Ascending aorta (tissue), 2 donors: ENCODE measurements at places on chromosomes 2 and 18. TPM values are rescaled to one million over a fixed set of nuclear protein-coding genes. Genes with fewer than 3 reads are reported as not detected.

Gene GAL3ST2
- not detected for total RNA-seq

Gene NEU2
- total RNA-seq = not detected

Gene DAPL1
- not detected for total RNA-seq

Gene KATNAL2
- total RNA-seq = not detected

Gene MYO5B
- 0.21 TPM for total RNA-seq

Gene RAPH1
- total RNA-seq = 49.8 TPM

Gene SMCHD1
- total RNA-seq = 29.2 TPM

Gene YIPF4
- 9.2 TPM for total RNA-seq

Gene CHMP3
- total RNA-seq = 69.3 TPM

Gene REEP1
- total RNA-seq = 6.4 TPM

Gene SLC4A3
- 1.8 TPM for total RNA-seq

Gene RESP18
- not detected for total RNA-seq

Gene DSC3
- total RNA-seq = 0.85 TPM

Gene VSNL1
- total RNA-seq = not detected

Gene COMMD1
- 31.8 TPM for total RNA-seq

Gene SERPINB10
- total RNA-seq = not detected

Gene SYT4
- not detected for total RNA-seq

Gene ABCB6
- 17.9 TPM for total RNA-seq
